ENCODE measurements at places on chromosomes 2 and 18.

GRCh38 chr2:31354837-31355236 is 59.7 kb downstream of the XDH start:
- DNase-seq, result no peak

DNA sequence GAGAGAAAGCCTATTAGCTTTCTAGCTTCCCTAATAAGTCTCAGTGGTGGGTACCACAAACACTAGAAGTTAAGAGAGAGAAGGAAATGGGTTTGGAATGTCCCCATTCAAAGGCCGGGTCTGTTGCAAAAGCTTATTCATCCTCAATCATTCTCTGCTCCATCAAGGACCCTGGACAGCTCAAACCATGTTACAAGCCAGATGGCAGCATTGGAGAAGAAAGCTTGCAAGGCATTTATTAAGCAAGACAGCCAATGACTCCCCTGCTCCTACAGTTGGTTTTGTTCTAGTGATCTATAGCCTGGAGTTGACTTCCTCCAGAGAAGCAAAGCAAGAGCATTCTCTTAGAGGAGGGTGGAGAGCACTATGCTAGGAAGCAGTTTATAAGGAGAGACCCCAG is 86.9 kb upstream of the LMAN1 start:
- DNase-seq, result no peak

DNA sequence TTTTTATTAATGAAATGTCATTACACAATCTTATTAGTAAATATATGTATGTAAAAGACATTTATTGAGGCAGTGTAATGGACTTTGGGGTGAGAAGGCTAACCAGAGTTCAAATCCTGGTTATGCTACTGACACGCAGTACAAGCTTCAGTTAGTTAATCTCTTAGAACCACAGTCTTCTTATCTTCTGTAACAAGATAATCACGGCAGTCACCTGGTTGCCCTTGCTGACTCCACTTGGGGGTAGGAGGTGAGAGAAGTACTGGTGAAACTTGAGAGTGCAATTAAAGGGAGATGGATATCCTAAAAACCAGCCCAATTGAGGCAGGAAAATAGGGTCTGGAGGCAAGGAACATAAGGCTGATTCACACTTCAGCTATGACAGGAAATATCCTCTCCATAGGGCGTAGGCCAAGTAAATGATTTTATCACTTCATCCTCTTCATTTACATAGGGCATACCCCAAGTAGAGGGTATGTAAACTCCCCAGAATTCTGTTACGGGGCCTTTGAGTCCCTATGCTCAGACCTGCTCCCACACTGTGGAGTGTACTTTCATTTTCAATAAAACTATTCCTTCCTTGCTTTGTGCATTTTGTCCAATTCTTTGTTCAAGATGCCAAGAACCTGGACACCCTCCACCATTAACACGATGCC is 21.3 kb downstream of the SKA1 start:
- DNase-seq, result no peak

- DNase-seq, result no peak
Measured at GRCh38 chr2:60479226-60480088, 74.0 kb downstream of the BCL11A start.

GRCh38 chr2:149908726-149909683 is 321.4 kb upstream of the MMADHC start:
- no peak for DNase-seq

DNA sequence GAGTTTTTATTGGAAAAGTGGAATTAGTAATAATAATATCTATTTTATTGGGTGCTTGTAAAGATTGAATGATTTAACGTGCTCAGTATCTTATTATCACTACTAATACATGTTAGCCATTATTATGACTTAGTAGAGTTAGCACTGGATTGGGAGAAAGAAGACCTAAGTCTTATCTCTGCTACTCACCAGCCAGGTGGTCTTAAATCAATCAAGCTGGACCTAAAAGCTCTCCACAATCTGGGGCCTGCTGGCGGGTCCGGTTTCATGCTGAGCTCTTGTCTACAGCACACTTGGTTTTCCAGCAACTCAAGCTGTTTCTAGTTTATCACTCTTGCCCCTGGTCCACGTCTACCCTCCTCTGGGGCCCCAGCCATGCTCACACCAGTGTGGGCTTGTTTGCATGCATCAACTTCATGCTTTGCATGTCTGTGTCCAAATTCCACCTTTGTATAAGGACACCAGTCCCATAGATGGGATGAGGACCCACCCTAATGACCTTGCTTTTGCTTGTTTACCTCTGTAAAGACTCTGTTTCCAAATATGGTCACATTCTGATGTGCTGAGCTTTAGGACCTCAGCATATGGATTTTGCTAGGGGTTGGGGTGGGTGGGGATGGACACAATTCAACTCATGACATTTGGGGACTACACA is 363.1 kb downstream of the LPIN1 start:
- DNase-seq, result no peak

DNA sequence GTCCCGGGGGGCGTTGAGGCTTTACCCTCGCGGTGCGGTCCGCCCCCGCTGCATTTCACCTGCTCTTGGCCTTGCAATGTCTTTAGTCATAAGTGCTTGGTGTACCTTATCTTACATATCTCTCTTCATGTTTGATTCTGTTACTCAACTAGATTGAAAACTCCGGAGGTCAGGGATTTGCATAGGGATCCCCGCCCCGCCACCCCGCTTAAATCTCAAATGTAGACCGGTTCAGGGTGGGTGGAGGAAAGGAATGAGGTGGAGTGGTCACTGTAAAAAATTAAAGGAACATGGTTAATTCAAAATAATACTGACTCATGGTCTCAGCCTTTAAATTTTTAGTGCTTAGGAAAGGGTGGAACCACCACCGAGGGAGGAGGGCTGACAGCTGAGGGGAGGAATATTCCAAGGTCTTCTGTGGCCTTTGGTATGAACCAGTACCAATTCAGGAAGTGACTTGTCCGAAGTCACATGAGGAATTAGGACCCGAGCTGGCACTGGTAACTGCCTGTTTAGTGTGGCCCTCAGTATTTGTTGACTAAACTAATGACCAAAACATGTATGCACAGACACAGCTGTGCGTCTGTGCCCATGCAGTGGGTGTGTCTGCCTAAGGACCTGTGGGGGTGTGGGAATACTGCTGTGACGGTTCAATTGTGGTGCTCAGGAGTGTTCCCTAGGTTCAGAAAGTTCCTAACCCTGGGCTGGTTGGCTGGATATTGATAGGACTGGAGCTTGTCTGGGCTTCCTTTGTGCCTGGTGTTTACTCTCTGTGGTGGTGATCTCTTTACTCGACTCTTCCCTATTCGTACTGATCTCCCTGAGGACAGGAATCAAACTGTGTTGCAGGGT is 1.0 kb downstream of the PLEKHB2 start:
- DNase-seq, result peak; percentile 67

- peak; percentile 66 for DNase-seq
Measured at GRCh38 chr2:64819774-64820688, 166.3 kb upstream of the SERTAD2 start.

DNA sequence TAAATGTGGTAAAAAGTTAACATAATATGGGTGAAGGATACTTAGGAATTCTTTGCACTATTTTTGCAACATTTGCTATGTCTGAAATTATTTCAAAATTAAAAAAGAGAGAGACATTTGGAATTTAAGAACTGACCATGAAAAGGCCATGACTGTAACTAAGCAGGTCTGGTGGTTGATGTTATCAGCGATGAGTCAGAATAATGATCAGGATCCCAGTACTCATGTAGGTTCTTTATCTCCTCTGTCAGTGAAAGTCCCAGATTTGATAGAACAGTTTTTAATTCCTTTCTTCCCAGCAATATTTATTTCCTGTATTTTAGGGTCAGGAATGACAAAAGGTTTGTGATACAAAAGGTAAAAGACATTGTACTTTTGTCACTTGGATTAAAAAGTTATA is 242.4 kb upstream of the ZNF521 start:
- DNase-seq, result no peak

- no peak for DNase-seq
Measured at GRCh38 chr2:25559148-25559547, 114.2 kb downstream of the DTNB start.

GRCh38 chr2:202418511-202418910 is 42.4 kb downstream of the BMPR2 start:
- DNase-seq, result no peak

- DNase-seq, result peak; percentile 85
Measured at GRCh38 chr2:136327162-136327852, 209.4 kb upstream of the CXCR4 start.

DNA sequence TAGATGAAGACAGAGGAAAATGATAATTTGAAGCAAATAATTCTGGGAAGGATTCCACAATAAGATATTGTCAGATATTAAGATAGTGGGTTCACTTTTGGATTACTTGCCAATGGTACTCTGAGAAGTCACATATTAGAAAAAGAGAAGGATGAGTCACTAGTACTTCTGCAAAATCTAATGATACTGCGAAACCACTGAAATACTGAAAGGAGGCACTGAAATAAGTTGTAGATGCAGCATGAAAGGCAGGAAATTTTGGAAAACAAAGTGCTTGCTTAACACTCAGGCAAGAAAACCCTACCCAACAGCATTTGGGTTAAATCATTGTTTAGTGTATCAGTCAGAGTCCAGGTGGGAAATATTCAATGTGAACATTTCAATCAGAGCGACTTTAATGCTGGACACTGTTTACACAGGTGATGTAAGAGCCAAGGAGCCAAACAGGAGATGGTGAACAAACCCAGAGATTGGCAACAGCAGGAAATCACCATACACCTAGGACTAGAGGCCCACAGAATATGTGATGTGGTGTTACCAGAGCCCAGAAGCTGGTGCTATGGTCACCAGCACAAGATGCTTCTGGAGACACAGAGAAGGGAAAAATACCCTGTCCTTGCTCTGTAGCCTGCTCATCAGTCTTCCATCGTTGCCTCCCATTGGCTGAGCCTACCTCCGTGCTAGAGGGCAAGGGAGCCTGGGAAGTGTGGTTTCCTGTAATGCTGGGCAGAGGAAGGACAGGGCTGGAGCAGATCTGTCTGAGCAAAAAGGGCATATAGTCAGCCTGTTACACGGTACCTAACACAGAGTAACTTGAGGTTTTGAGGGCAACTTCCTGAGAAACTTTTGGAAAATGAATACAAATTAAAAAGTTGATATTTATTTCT is 204.7 kb upstream of the ITGA4 start:
- no peak for DNase-seq

DNA sequence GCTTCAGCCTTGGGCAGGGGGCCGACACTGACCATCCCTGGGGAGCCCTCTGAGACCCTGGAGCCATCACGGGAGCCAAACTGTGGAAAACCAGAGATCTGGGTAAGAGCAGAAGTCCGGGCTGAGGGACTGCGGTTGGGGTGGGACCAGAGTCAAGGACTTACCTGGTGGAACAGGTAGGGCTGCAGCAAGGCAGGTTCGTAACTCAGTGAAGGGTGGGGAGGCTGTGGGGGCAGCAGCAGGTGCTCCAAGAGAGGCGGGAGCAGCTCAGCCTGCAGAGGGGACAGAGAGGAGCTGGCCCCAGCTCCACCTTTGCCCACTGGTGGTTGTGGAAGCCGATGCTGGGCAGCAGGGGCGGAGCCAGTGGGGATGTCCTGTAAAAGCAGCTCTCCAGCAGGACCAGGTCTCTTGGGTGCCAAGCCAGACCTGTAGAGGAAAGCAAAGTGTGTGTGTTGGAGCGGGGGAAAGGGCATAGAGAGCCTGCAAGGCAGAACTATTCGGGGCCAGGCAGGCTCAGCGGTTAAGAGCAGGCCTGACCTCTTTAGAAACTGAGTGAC is 6.7 kb downstream of the PTPRN start:
- DNase-seq, result no peak

GRCh38 chr2:132581591-132581990 is 88.4 kb downstream of the LYPD1 start:
- no peak for DNase-seq
